ENCODE measurements at places on chromosomes 6 and 20.

DNA sequence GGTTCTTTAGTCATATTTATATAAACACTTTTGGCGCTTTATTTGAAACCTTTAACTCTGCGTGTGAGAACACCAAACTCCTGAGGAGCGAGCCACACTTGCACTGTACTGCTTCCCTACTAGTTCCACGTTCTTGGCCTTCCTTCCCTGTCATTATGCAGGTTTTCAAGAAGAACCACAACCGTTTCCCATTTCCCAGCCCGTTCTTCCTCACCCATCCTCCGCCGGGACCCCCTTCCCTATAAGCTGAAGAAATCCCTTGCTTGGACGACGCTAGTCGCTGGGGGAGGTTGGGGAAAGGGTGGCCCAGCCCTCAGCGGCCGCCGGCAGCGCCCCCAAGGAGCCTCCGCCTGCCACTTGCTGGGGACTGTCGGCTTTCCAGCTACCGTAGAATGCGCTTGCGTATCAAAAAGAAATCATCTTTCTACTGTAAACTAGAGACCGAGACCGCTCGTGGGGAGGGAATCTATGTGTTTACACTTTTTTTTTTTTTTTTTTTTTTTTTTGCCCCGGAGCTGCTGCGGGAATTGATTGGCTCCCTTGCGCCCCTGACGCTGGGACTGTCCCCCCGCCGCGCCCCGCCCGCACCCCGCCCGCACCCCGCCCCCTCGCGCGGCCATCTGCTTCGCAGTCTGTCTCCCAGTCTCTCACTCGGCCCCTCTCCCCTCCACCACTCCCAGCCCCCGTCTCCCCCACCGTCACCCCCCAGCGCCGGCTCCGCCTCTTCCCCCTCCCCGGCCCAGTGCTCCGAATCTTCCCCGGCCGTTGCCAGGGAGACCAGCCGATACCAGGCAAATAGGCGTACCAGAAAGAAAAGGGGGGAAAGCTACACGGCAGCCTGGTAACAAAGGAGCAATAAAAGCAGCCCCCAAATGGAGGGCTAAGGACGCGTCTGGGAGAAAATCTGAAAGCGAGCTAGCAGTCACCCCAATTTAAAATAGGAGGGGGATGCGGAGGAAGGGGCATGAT, 2.3 kb upstream of the MARCKS start:
- peak; percentile 94 for DNase-seq

- DNase-seq: peak; percentile 90
These were observed 95.5 kb upstream of the SCGN start for GRCh38 chr6:25556516-25556915.

- DNase-seq: no peak
These were observed 23.0 kb downstream of the ENTPD6 start for GRCh38 chr20:25218492-25218891.

DNA sequence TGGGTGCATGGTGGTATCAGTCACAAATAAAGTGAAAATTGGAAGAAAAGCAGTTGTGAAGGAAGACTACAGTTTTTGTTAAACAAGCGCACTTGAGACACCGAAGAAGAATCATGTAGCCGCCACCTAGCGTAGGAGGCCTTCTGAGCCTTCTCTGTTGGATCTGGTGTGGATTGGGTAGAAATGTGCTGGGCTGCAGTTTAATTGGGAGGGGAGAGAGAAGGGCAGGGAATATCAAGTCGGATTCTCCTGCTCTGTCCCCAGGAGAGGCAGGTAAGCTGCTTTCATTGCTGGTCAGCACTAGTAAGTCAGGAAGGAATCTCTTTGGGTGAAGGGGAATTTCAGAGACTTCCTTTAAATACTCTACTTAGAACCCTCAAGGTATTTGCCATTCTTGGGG, 1.2 kb upstream of the FABP7 start:
- DNase-seq: no peak

DNA sequence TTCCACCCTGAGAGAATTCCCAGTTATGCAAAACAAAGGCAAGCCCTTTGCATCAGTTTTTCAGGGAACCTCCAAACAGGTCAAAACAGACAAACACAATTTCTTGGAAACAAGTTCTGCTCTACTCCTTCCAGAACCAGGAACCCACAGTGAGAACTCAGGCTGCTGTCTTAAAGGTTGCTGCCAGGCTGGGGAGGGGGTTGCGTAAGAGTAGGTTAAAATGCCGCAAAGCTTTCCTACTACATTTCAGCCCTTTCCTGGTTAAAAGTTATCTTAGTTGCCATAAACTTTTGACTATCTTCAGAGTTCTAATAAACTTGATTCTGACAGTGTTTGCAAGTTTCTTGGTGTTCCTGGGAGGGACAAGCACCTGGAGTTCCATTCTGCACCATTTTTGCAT, 33.8 kb downstream of the KPNA5 start:
- DNase-seq: no peak

DNA sequence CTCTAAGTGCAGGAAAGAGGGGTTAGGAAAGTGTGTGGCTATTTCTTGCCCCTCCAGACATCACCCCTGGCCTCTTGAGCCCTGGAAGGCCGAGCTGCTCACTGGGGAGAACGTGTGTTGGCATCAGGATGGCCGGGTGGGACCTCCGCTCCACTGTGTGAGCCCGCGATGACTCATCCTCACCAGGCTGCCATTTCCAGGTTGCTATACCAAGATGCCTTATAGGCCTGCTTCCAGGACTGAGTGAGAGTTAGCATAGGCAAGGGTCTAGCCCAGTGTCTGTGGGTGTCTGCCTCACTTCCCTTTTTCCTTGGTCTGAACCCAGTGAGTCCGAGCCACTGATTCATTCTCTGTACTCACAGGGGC, 105.0 kb downstream of the MRPL14 start:
- no peak for DNase-seq

- no peak for DNase-seq
These were observed 189.7 kb downstream of the EDN1 start for GRCh38 chr6:12479881-12480280.
